Endothelial cell of umbilical vein (primary cell): ENCODE measurements at places on chromosomes 3 and 15.

DNA sequence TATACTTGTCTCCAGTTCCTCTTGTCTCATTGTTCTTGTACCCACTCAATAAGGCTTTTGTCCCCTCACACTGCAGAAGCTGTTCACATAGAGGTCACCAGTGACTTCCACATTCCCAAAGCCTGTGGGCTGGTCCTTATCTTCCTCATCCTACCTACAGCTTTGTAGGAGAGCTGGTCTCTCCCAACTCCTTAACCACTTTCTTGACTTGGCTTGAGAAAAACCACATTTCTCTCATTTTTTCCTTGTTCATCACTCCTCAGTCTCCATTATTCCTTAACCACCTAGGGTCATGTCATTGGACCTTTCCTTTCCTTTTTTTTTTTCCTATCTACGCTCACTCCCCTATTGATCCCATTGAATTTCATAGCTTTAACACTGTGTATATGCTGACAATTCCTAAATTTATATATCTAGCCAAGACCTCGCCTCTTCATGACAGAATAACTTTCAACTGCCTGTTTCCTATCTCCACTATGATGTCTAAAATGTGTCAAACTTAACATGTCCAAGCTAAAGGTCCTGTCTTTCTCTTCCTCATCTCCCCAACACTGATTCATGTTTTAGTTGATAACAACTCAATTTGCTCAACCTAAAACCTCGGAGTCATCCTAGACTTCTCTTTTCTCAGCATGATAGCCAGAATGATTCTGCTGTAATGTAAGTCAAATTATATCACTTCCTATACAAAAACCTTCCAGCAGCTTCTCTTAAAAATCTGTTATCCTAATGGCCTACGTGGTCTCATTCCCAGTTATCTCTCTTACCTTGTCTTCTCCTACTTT lies 49.5 kb downstream of the CEP63 start:
- no peaks in the 10 kb centered on the region for H3K36me3 ChIP-seq
- no peak overlapping the region for H3K27ac ChIP-seq
- H3K4me1 ChIP-seq: no peaks in the 10 kb centered on the region
- no peak for DNase-seq
- no peaks in the 10 kb centered on the region for H3K27me3 ChIP-seq

DNA sequence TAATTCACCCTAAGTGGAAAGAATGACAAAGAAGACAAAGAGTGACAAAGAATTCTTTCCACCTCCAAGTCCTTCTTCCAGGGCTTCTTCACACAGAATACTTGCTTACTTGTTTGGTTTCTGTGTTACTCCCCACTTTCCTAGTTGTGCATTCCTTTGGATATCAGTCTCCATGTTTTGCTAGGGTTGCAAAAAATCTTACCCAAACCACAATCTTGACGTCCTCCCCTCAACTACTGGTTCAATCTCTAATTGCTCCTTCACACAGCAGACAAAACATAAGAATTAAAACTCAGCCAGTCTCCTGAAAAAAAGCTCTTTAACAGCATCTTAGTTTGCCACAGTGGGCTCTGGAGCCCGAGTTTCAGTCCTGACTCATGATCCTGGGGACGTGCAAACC lies 297.6 kb upstream of the CHRNA7 start:
- no peak overlapping the region for H3K4me3 ChIP-seq
- H3K27me3 ChIP-seq: no peaks in the 10 kb centered on the region
- no peaks in the 10 kb centered on the region for H3K36me3 ChIP-seq

GRCh38 chr15:89384176-89384604 lies 49.6 kb upstream of the POLG start:
- no peaks in the 10 kb centered on the region for H3K36me3 ChIP-seq
- H3K4me3 ChIP-seq: no peak overlapping the region
- H3K27ac ChIP-seq: no peak overlapping the region

GRCh38 chr3:119395923-119396358 lies 67.5 kb downstream of the TMEM39A start:
- peaks cover 42% of the 10 kb centered on the region for H3K36me3 ChIP-seq
- no peak overlapping the region for H3K4me3 ChIP-seq
- no peak for DNase-seq
- H3K4me1 ChIP-seq: no peaks in the 10 kb centered on the region
- H3K27ac ChIP-seq: no peak overlapping the region

DNA sequence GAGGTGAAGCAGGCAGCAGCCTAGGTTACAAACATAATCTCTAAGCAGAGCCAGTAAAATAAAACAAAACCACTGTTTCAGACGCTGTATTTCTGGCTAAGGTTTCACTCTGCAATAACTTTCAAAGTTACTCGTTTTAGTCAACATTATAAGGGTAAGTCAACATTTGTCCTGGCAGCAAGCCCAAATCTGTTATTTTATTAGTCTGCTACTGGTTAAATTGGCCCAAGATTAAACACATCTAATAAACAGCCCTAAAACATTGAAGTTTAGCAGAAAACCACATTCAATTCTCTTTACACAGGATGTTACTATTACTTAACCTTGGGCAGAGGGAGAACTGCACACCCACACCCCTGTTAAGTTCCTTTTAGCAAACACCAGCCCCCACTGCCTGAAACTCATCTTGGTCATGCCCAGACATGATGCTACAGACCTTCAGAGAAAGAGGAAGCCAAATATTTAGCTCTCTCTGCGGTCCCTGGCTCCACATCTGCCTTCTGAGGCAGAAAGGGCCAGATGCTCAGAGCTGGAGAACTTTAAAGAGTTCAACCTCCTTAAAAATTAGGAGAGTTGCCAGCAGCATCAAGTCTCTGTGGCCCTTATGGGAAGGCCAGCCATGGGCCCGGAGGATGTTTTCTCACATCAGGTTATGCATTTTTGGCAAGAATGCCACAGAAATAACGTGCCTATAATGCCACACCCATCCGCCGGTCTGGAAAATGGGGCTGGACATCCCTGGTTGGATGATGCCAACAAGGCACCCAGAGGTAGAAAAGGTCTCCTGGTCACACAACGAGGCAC lies 17.9 kb downstream of the ARHGEF3 start:
- no peaks in the 10 kb centered on the region for H3K36me3 ChIP-seq
- peaks cover 21% of the 10 kb centered on the region for H3K4me1 ChIP-seq
- no peaks in the 10 kb centered on the region for H3K27me3 ChIP-seq
- H3K27ac ChIP-seq: peak overlapping the region; percentile 59

DNA sequence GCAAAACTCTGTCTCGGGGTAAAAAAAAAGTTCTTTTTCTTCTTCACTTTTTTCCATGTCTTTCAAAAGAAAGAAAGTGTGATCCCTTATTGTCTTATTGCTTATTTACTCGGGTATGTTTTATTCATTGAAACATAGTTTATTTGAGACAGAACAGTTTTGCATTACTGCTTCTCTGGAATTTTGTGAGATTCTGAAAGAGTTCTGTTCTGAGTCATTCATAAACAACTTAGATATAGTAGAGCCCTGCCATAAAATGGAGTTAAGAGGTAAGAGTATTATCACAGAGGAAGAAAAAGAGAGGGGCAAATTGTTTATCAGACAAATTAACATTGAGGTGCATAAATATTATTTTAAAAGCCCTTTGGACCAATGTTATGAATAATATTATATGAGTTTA lies 522.2 kb downstream of the ROBO2 start:
- no peak overlapping the region for H3K4me3 ChIP-seq
- H3K27ac ChIP-seq: no peak overlapping the region
- H3K27me3 ChIP-seq: no peaks in the 10 kb centered on the region

GRCh38 chr3:155131104-155131503 lies 51.0 kb downstream of the MME start:
- DNase-seq: peak; percentile 21
- no peaks in the 10 kb centered on the region for H3K4me1 ChIP-seq
- no peaks in the 10 kb centered on the region for H3K27me3 ChIP-seq
- H3K4me3 ChIP-seq: no peak overlapping the region

DNA sequence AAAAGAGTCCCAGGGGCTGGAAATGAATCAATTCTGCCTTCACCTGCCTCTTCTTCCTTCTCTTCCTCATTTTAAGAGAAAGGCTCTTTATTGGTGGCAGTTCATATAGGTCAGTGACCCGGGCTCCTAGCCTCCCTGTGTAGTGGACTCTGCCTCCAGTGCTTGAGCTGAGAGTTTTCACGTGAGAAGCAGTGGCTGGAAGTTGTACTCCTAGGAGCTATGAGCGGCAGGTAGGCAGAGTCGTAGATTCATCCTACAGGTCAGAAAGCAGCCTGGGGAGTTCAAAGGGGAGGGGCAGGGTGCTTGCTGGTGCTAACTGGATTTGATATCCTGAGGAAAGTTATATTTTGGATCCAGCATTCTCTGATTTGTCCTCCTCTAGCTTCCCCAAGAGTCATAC lies 101.1 kb downstream of the RPLP1 start:
- DNase-seq: no peak
- H3K4me3 ChIP-seq: no peak overlapping the region
- H3K27me3 ChIP-seq: no peaks in the 10 kb centered on the region
- H3K4me1 ChIP-seq: peaks cover 14% of the 10 kb centered on the region
- H3K36me3 ChIP-seq: no peaks in the 10 kb centered on the region
- H3K27ac ChIP-seq: no peak overlapping the region

GRCh38 chr3:43906849-43907507 lies 216.2 kb downstream of the ABHD5 start:
- no peak overlapping the region for H3K27ac ChIP-seq
- DNase-seq: no peak
- no peaks in the 10 kb centered on the region for H3K36me3 ChIP-seq
- no peaks in the 10 kb centered on the region for H3K4me1 ChIP-seq
- H3K4me3 ChIP-seq: no peak overlapping the region

- H3K36me3 ChIP-seq: no peaks in the 10 kb centered on the region
- H3K4me1 ChIP-seq: peaks cover 40% of the 10 kb centered on the region
- DNase-seq: no peak
- H3K27me3 ChIP-seq: no peaks in the 10 kb centered on the region
Measured at GRCh38 chr3:64185436-64185835, 39.8 kb downstream of the PRICKLE2 start.

GRCh38 chr15:73800662-73801345 lies 47.7 kb upstream of the INSYN1 start:
- no peaks in the 10 kb centered on the region for H3K27me3 ChIP-seq
- peak; percentile 36 for DNase-seq
- H3K36me3 ChIP-seq: no peaks in the 10 kb centered on the region
- H3K4me3 ChIP-seq: no peak overlapping the region
- no peaks in the 10 kb centered on the region for H3K4me1 ChIP-seq

DNA sequence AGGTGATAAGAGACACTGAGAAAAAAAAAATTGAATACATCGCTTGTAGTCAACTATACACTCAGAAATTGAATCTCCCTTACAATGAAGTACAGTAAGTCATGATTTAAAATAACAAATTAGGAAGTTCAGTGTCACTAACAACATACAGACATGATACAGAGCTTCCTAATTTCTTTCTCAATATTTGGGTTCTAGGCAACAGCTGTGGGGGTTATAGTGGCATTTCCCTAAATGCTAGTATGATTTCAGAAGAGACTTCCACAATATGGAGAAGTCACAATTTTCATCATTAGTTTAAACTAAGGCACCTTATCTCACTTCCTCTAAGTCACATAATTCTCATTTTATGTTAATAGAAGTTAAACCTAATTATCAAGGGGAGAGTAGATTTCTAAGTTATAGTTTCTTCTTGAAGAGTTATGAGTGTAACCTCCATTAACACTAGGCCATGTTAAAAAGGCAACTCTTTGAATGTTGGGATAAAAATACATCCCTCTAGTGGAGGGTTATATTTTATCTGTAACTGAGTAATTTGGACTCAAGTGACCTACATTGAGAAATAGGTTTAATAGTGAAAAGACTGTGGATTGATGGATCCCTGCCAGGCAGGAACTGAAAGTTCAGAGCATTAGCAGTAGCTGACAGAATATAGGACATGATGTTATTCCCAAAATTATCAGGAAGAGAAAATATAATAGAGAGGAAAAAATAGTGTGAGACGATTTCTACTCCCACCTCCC lies 286.0 kb upstream of the SUCLG2 start:
- no peak overlapping the region for H3K27ac ChIP-seq
- no peak overlapping the region for H3K4me3 ChIP-seq
- H3K27me3 ChIP-seq: no peaks in the 10 kb centered on the region
- H3K36me3 ChIP-seq: no peaks in the 10 kb centered on the region

DNA sequence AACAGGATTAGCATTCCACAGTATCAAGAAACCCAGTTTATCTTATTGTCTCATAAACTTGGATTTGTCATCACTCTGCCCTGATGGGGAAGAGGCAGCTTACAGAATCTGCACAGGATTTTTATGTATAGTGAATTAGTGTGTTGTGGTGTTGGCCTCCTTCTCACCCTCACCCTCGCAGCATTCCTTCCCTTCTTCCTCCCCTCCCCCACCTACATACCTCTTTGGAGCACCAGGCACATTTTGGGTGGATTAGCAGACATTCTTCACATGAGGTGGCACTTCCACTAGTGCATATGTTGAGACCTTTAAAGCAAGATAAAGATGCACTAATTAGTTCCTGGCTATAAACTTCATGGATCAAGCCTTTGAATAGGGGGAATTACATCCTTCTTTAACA lies 13.9 kb downstream of the ITGB5 start:
- peaks cover 11% of the 10 kb centered on the region for H3K4me1 ChIP-seq
- H3K36me3 ChIP-seq: no peaks in the 10 kb centered on the region
- H3K4me3 ChIP-seq: no peak overlapping the region
- H3K27ac ChIP-seq: no peak overlapping the region
- DNase-seq: no peak

DNA sequence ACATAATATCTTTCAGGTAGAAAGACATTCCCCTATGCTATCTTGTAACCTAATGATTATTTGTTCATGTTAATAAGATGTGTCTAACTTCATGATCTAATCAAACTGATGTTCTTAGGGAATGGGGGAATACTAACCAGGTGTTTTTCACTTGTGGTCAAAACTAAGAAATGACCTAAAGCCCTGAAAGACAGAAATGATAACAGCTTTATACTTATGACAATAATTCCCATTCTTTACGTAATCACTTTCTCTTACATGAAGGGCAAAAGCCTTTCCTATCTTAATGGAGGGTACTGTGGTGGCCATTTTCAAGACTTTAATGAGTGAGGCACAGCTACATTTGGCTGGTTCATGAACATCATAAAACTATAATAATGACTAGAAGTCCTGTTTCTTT lies 33.9 kb upstream of the MEIS2 start:
- H3K27ac ChIP-seq: no peak overlapping the region
- no peak for DNase-seq
- peaks cover 38% of the 10 kb centered on the region for H3K27me3 ChIP-seq
- no peak overlapping the region for H3K4me3 ChIP-seq
- no peaks in the 10 kb centered on the region for H3K36me3 ChIP-seq

DNA sequence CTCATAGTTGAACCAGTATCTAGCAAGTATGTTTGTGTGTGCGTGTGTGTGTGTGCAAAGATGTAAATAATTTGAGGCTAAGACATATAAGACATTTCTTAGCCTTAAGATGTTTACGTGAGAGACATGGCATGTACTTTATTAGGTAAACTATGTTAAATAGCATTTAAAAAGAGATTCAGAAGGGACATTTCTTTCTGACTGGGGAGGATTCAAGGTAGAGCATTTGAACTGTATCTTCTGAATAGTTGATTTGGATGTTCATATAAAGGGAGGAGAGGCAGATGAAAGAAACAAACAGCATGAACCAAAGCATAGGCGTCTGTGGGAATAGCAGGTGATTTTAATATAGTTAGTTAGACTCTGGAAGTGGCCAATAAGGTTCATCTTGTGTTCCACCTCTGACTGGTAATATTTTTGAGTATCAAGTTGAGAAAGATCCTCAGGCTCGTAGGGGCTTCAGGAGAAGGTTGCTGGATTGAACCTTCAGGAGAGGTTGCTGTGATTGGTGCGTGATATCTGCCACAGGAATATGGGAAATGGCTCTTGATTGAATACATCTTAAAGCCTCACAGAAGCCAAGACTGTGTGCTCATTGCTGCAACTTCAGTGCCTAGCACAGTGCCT lies 12.6 kb downstream of the NFKBIZ start:
- no peak overlapping the region for H3K27ac ChIP-seq
- H3K36me3 ChIP-seq: peaks cover 28% of the 10 kb centered on the region
- DNase-seq: no peak
- peaks cover 5% of the 10 kb centered on the region for H3K4me1 ChIP-seq
- H3K4me3 ChIP-seq: no peak overlapping the region
